Activated T-cell treated with anti-CD3 and anti-CD28 coated beads, Interleukin-2, amount 50 U/mL, for 1 hour (primary cell): ENCODE measurements at places on chromosomes 5 and 9.

GRCh38 chr5:77155179-77155785 lies 55.2 kb upstream of the PDE8B start:
- DNase-seq = peak; percentile 24

DNA sequence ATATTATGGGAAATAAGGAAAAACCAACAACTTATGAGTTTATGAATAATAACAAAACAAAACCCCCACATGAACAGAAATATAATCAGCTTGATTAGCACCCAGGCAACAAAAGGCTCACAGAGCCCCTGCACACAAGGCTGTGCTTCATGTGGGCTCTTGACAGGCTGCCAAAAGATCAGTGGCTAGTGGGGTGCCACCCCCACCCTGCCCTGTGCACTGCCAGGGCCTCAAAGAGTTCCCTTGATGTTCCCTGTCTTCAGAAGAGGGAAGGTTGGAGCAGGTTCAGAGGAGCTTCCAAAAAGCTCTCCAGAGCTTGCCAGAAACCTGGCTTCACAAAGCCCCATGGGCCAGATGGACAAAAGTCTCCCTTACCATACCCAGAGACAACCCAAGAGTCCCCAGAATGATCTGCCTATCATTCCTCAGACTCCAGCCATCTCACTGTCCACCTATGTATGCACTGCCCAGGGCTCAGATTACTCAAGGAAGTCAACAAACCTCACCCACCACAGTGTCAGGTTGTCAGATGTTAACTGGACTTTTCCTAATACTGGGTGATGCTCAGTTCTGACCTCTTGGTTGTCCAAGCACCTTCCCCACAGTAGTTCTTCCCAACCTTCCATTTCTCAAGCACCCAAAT lies 87.5 kb downstream of the SIL1 start:
- no peak for DNase-seq

DNA sequence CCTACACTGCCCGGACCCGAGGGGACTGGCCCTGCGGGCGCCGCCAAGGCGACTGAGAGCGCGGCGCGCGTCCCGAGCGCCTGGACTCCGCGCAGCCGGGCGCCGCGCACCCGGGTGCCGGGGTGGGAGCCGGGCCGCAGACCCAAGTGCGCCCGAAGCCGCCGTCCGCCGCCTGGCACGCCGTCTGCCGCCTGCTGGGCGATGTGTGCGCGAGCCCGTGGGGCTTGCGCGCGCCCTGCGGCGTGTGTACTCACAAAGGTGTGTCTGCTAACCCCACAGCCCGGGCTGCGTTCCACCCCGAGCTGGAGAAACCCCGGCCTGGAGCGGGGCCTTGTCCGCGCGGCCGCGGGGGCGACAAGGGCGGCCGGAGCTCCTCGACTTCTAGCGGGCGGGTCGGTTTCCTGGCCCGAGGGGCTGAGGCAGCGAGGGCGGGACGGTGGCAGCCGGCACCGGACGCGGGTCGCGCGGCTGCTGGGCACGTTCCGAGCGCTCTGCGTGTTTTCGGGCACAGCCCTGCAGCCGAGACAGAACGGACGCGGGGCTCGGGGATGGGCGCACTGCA lies 1.1 kb upstream of the ZSWIM6 start:
- peak; percentile 83 for DNase-seq

DNA sequence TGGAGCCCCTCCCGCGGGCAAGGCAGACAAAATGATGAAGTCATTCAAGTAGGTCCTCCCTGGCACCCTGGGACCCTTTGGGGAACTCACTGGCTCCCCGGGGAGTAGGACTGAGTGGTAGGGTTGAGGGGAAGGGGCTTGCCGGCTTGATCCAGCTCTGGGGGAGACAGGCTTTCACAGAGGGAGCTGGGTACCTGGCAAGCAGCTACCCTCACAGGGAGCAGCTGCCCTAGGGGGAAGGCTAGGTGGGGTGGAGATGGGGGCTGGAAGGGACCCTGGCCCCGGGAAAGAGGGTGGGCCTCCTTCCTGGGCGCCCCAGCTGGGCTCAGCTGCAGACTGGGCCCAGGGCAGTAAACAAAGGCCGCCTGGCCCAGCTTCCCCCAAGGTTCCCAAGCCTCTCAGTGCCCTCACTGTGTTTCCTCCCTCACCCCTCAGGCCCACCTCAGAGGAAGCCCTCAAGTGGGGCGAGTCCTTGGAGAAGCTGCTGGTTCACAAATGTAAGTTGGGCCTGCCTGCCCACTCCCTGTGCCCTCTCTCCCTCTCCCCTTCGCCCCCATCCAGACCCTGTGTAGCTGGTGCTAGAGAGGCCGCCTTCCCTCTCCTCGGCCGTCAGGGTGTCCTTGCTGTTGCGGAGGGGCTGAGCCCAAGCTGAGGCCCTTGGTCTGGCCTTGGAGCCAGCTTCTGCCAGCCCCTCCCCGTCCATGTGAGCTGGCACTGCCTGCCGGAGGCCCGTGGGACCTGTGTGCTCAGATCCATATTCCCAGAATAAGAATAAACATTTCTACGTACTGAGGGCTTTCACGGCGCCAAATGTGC lies 131.2 kb downstream of the RGS3 start:
- DNase-seq = no peak

DNA sequence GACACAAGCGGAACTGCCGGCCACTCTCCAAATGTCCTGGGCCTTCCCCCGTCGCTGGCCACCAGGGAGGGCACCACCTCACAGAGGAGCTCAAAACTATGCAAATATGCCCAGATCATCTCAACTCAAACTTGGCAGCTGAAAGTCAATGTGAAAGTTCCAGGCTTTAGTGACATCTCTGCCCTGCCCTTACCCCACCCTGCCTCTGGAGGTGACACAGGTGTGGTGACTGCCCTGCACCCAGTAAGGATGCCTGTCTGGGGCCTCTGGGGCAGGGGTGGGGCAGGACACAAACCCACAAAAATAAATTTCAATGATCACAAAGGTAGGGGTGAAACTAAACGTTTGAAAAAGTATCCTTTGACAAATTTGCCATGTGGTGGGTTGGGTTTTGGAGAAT lies 213.4 kb downstream of the HSPA4 start:
- DNase-seq = no peak

DNA sequence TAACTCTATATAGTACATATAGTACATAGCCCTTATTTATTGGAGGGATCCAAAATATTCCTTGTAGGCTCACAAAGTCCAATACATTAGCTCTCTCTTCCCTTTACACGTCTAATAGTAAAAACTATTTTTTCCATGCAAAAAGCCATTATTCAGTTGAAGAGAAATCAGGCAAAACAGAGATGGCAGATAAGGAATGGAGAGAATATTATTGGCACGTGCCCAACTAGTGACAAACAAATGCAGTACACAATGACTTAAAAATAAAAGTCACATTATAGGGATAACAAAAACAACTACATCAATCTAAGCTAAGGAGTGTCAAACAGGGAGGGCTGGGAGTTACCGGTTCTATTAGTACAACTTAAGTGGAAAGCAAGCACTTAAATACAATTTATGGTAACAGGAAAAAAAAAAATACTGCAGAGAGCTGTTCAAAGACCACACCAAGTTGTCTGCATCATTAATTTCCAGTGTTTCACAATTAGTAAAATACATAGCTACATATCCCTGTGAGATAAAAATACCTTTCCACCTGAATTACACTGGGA lies 4.1 kb upstream of the SCAI start:
- DNase-seq = no peak

DNA sequence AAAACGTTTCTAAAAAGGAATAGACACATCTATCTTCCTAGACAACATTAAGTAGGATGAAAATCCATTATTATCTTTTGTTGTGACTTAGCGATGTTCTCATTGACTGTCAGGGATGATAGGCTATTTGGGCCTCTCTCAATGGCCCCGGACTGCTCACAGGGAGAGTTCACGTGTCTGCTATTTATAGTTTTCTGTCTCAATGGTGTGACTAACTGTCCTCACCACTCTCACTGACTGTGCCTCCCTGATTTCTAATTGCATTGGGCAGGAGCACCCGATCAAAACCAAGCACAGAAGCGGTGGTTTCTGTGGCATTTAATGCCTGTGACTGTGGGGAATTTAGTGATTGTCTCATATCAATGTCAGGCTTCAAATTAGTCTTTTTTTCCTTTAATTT lies 286.7 kb upstream of the KLF9 start:
- no peak for DNase-seq

DNA sequence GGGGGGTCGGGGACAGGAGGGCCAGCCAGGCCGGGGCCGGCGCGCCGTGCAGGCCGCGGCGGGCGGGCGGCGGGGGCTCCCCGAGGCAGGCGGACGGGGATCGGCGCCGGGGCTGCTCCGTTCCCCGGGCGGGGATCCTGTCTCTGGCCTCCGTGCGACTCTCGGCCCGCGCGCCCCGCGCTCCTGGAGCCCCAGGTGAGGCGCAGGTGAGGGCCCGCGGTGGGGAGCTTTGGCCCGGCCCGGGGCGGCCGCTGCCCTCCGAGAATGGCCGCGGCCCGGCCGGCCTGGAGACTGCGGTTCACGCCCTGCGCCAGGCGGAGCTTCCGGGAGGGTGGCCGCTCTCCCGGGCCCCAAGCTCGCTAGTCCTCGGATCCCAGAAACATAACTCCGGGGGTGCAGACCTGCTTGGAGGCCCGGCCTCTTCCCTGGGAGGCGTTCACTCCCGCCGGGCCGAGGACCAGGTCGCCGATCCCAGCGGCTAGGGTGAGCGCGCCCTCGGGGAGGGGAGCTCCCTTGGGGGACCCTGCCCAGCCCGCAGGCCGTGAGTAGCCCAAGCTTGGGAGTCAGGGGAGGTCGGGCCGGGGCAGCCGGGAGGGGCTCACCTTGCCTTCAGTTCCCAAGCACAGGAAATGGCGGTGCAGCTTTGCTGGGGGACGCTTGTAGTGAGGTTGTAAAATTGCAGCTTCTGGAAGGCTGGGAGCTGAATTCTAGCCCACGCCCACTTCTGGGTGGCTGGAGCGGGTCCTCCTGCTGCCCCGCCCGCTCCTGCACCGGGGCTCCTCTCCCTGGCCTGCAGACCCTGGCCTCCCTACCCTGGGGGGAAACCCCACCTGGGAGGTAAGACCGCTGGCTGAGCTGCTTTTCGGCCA lies 723 bp downstream of the PPP1R26 start:
- DNase-seq = peak; percentile 41

GRCh38 chr9:70830618-70831017 lies 290.8 kb downstream of the TRPM3 start:
- DNase-seq = no peak

DNA sequence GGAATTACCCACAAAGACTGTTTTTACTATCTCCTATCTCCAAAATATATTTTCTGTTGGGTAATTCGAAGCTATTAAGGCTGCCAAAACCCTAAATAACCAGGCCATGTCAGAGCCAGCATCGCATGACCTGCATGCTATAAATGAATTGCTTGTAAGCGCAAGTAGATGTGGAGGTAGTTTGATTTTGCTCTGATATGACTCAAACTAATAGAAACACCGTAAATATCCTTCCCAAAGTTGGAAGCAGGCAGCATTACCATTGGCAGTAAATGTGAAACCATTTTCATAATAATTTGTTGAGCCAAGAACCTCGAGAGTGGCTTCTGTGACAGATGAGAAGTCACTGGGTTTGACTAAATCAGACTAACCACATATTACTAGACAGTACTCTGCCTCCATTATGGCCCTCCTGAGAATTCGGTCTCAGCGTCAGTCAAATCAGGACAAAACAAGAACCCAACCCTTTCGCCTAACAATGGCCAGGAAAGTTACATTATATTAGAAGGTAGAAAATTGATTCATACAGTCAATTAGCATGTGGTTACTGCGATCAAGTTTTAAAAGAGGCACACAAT lies 289.8 kb downstream of the SPOCK1 start:
- no peak for DNase-seq

DNA sequence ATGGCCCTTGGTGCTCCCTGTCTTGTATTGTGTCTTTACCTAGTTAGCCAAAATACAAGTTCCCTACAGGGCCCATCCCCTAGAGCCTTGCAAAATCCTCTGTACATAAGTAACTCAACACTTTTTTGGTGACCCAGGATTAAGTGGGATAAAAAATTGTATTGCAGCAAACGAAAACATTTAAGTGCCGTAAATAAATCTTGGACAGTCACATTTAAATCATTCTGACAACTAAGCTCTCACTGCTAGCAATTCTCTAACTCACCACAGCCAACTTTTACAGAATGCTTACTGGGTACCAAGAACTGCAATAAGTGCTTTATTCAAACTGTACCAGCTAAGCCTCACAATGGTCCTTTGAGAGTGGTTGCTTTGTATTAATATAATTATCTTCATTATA lies 56.6 kb downstream of the GNAQ start:
- DNase-seq = no peak

- DNase-seq = no peak
Observed at GRCh38 chr5:61263561-61264272, 68.3 kb upstream of the ZSWIM6 start.

- no peak for DNase-seq
Observed at GRCh38 chr5:171308453-171309275, at the start of gene TLX3. TSS of gene TLX3 (plus strand) at chr5:171309248. CDS start at chr5:171309366, 118 bp downstream.

DNA sequence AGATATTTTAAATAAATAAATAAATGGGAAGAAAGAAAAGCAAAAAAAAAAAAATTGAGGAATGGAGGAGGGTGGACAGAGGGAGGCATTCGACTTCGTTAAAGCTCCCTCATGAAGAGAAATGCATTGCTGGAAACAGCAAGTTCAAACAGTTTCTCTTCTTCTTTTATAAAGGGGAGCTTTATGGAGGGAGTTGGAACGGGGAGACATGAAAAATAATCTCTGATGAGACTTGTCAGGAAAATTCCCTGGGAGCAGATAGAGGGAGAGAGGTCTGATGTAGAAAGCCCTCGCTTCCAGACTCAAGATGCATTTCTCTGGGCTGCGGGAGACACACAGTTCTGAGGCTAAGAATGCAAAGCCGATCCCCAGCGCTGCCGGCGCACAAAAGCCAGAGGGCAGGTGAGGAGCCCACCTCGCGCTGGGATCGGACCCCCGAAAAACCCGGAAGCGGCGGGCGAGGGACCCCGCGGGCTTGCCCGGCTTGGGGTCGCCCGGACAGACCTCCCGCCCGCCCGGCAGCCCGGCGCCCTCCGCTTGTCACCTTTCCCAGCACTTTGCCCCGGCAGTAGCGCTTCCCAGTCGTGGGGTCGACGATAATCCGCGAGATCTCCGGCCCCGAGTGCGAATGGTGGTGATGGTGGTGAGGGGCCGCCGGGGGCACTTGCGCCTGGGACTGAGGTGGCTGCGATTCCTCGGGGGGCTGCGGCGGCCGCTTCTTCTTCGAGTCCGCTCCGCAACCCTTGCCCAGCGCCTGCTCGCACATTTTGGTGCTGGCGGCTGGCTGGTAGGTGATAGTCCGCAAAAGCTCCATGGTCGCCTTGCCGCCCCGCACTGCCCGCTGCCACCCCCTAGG lies 512 bp downstream of the PLK2 start:
- DNase-seq = no peak

- DNase-seq = no peak
Observed at GRCh38 chr9:20564650-20565049, 57.6 kb downstream of the MLLT3 start.

DNA sequence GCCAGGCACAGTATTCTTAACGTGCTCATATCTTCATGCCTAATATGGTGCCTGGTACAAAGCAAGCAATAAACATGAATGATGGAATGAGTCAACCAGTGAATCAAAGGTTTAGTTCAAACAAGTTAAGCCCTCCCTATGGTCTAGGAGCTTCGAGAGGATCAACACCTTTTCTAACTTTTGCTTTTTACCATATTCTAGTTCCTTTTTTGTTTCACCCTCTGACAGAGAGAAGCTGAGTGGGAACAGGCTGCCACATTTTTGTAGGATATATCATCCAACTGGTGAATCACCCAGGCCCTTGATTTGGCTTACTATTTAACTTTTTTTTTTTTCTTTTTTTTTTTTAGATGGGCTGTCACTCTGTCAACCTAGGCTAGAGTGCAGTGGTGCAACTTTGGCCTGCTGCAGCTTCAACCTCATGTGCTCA lies 39.3 kb upstream of the TNC start:
- no peak for DNase-seq
